ENCODE measurements at places on chromosomes 4 and X.

GRCh38 chrX:2848871-2849301 is 20.2 kb downstream of the GYG2 start:
- DNase-seq, result no peak

GRCh38 chr4:88353324-88353723 is 25.3 kb upstream of the HERC6 start:
- DNase-seq, result no peak

DNA sequence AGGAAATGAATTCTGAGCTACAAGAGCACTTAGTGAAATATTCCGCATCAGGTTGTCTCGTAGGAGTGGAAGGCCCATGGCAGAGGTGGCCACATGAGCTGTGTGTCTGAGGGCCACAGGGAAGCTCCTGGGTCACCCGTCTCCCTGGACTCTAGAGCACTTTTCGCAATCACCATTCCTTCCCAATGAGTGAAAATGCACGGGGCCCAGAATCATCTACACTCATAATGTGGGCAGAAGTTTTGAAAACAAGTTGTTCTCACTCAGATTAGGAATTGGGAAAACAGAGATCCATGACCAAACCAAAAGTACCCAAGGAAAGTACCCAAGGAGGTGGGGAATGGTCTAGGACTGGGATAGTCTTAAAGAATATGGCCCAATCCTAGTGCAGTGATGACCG is 94.4 kb downstream of the SCD5 start:
- no peak for DNase-seq

GRCh38 chr4:32840461-32841189 is 2120.5 kb downstream of the PCDH7 start:
- DNase-seq, result no peak

- no peak for DNase-seq
Observed at GRCh38 chr4:160745126-160745525, 1418.7 kb downstream of the FSTL5 start.

GRCh38 chrX:37875675-37876074 is 28.3 kb upstream of the DYNLT3 start:
- DNase-seq, result no peak

- DNase-seq, result no peak
Observed at GRCh38 chr4:40255393-40256281, 58.8 kb downstream of the RHOH start.

DNA sequence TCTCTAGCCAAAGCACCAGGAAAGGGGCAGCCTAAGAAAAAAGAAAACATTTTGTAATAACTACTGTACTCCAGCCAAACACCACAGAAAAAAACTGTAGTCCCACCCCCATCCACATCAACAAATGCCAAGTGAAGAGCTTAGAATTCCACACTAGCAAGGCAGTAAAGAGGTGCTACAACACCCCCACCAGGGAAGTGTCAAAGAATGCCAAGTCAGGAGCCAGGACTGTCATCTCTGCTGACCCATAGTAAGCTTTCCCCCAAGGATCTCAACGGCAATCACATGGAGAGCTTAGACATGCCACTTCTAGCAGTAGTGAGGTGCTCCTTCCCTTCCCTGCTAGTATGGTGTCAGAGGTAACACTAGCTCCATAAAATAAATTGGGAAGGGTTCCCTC is 34.4 kb upstream of the CCDC160 start:
- DNase-seq, result no peak

GRCh38 chr4:186404562-186405134 is 138.7 kb downstream of the F11 start:
- DNase-seq, result no peak

- DNase-seq, result peak; percentile 23
Observed at GRCh38 chr4:139176302-139177048, 543 bp downstream of the ELF2 start.

DNA sequence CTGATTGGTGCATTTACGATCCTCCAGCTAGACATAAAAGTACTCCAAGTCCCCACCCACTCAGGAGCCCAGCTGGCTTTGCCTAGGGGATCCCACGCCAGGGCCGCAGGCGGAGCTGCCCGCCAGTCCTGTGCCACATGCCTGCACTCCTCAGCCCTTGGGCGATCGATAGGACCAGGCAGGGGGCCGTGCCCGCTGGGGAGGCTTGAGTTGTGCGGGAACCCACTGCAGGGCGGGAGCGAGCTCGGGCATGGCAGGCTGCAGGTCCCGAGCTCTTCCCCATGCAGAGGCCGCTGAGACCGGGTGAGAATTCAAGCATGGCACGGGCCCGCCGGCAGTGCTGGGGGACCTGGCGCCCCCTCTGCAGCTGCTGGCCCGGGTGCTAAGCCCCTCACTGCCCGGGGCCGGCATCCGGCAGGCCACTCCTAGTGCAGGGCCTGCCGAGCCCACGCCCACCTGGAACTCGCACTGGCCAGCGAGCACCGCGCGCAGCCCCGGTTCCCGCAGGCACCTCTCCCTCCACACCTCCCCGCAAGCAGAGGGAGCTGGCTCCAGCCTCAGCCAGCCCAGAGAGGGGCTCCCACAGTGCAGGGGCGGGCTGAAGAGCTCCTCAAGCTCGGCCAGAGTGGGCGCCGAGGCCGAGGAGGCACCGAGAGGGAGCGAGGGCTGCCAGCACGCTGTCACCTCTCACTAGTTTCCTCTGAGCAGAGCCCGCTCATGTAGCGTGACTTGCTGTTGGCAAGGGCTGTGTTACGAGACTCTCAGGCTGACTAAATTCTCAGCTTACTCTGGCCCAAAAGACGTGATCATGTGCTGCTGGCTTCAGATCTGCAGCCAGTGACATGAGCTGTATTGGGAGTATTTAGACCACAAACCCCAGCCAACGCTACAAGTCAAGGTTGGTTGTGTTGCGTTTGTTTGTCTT is 87.5 kb downstream of the TRAPPC11 start:
- no peak for DNase-seq

GRCh38 chrX:151336809-151337208 is 60.2 kb upstream of the VMA21 start:
- DNase-seq, result no peak

DNA sequence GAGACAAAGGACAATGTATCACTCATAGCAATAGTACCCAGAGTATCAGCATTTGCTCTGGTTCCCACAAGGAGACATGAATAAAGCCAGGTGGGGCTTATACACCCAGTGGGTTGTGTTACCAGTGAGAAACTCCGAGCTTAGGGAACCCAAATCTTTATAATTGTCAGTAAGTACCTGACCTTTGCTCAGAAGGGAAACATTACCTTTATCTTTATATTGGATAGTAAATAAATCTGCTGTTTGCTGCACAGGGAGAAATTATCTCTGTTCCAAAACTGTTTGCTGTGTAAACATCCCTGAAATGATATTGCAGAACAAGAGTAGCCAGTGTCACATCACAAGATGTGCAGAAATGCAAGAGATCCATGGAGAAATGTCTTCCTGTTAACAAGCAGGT is 12.1 kb upstream of the SLAIN2 start:
- no peak for DNase-seq

GRCh38 chrX:131837325-131837724 is 185.8 kb upstream of the STK26 start:
- no peak for DNase-seq

DNA sequence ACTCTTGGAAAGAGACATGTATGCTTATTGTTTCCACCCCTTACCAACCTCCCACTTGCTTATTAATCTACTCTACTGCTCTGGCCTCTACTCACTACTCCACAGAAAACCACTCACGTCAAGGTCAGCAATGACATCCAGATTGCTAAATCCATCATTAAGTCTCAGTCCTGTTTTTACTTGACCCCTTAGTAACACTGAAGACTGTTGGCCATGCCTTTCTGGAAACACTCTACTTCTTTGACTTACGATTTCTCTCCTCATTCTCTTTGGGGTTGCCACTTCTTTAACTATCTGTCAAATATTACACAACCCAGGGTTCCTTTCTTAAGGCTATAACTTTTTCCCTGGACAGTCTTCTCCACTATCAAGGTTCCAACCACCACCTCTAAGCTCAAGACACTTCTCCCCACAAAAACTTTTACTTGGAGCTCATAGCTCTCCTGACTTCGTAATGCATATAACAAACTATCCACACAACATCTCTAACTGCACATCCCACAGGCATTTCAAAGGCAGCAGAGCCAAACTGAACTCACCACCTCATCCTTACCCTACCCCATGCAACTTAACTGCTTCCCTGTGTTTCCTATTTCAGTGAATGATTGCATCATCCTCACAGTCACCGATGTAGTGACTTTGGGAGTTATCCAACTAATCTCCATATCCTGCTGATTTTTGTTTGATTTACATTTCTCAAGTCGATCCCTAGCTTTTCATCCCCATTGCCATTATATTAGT is 15.8 kb upstream of the MAGEA4 start:
- DNase-seq, result no peak

DNA sequence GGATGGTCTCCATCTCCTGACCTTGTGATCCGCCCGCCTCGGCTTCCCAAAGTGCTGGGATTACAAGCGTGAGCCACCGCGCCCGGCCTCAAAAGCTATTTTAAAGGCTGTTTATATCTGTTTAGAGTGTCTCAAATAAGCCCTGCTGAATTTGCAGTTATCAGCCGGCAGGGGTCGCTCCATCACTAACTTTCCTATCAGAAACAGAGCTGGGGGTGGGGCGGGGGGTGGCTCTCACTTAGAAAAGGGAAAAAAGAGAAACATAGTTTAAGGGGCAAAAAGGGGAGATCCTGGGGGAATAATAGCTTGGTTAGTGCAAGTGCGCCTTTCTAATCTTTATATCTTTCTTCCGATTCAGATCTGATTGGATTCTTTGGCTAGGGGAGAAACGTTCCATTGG is 450.7 kb downstream of the UBE2NL start:
- DNase-seq, result no peak

- no peak for DNase-seq
Observed at GRCh38 chr4:81684352-81684751, 212.6 kb upstream of the RASGEF1B start.

GRCh38 chrX:580030-580429 is 50.6 kb upstream of the SHOX start:
- no peak for DNase-seq

- DNase-seq, result no peak
Observed at GRCh38 chr4:53191997-53192396, 173.9 kb downstream of the SCFD2 start.

Measured in cerebellar nuclear complex (tissue), 1 donor.